ENCODE measurements at places on chromosomes 5 and 9.
A peak's percentile ranks its signal among the peaks of the same experiment; 100 is the strongest.

DNA sequence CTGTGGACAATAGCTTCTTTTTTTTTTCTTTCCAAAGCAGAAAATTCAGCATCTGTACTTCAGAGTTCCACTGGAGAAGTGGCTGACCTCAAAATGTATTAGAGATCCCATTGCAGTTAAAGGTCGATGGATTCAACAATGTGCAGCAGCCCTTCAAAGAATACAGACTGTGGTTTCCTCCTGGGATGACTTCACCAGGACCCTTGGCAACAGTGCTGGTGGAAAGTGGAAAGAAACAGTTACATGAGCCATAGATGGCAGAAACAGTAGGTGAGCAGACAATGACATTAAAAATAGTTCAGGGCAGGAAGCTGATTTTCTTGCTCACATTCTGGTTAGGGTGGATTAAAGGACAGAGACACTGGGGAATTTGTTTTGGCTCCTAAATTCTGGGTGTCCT is 62.4 kb downstream of the SLC28A3 start:
- DNase-seq, result no peak

- peak; percentile 0 for DNase-seq
Observed at GRCh38 chr5:134594797-134595457, 37.7 kb downstream of the SAR1B start.

DNA sequence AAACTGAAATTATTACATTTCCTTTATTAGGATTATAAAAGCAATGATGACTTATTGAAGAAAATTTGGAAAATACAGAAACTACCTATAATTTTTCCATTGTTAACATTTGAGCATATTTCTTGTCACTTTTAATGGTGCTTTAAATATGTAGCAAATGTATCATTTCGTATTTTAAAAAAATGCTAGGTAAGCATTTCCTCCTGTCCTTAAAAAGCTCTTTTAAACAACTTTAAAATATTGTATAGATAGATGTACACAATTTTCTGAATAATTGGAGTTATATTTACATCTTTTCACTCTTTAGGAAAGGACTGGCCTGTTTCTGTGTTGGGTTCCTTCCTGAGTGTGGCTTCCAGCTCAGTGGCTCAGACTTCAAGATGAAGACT is 15.6 kb downstream of the TENT4A start:
- no peak for DNase-seq

- no peak for DNase-seq
Observed at GRCh38 chr9:89739511-89739910, 134.7 kb downstream of the GADD45G start.

GRCh38 chr9:3467593-3468219 is 58.1 kb downstream of the RFX3 start:
- DNase-seq, result peak; percentile 92

DNA sequence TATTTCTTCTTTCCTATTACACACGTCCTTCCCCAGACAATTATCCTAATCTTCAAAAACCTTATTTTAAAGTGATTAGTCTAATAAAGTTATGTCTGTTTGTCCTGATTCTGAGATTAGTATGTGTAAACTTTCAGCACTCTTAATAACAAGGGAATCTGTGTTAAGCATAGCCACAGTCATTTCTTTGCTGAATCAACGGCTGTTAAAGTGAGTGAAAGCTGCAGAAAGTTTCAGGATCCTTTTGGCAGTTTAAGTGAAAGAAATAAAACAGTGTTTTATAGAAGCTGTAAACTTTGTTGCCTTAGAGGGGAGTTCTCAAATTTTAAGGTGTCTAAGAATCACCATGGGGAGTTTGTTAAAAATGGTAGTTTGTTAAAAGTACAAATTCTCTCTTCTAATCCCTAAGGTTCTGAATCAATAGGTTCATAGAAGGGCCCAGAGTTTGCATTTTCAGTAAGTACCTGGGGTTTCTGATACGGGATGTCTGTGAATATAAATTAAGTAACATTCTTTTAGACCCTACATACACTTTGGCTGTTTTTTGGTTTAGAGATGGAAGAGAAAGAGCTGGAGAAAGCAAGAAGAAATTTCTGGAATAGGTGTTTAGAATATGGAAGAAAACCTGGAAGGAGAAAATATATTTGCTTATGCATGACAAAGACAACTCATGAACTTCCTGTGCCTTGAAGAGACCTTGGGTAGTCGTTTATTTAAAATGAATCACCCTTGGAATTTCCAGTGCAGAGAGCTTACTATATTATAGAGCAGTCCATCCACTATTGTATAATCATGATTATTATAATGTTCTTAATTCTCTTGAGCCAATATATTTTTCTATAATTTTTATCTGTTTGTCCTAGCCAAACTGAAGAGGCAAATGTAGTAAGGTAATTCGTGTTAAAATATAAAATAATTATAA is 45.7 kb downstream of the SCAMP1 start:
- DNase-seq, result no peak

All from NCI-H2081 (cell line).